ENCODE measurements at places on chromosomes 11 and 22.

GRCh38 chr11:46237248-46238077 is 40.0 kb upstream of the CREB3L1 start:
- peak; percentile 95 for DNase-seq

- DNase-seq = peak; percentile 40
These were observed 437.4 kb downstream of the MIAT start for GRCh38 chr22:27094633-27095308.

GRCh38 chr11:116221351-116221750 is 551.4 kb downstream of the BUD13 start:
- DNase-seq = no peak

DNA sequence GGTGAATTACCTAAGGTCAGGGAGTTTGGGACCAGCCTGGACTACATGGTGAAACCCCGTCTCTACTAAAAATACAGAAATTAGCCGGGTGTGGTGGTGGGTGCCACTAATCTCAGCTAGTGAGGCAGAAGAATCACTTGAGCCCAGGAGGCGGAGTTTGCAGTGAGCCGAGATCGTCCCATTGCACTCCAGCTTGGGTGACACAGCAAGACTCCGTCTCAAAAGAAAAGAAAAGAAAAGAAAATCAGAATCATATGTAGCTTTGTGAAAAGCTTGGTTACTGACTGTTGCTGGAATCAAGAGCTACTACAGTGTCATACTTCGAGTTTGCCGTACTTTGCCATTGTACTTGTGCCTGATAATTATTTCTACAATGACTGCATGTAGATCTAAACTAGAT is 4.2 kb upstream of the TMEM135 start:
- no peak for DNase-seq

GRCh38 chr11:74318241-74318932 is 6.9 kb upstream of the P4HA3 start:
- no peak for DNase-seq

- peak; percentile 4 for DNase-seq
These were observed 14.2 kb downstream of the ATM start for GRCh38 chr11:108237058-108237481.

- no peak for DNase-seq
These were observed 17.1 kb downstream of the MIAT start for GRCh38 chr22:26674211-26675190.

- DNase-seq = peak; percentile 22
These were observed 56.1 kb upstream of the TIMP3 start for GRCh38 chr22:32745251-32745995.

DNA sequence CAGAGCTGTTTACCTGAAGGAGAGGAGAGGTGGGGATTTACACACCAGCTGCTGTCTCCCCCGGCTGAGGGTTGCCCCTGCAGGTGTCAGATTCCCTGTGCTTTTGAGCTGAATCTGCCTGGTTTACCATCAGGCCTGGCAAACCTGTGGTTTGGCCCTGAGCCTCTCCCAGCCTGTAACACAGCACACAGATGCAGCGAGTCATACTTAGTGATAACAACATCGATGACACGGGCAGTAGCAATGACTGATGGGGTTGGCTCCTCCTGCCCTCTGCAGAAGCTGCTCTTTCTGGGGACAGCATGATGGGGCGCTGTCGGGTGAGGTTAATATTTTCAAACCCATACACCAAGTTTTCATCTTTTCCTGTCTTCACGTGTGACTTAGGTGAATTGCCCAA is 380.0 kb upstream of the B3GAT1 start:
- no peak for DNase-seq

DNA sequence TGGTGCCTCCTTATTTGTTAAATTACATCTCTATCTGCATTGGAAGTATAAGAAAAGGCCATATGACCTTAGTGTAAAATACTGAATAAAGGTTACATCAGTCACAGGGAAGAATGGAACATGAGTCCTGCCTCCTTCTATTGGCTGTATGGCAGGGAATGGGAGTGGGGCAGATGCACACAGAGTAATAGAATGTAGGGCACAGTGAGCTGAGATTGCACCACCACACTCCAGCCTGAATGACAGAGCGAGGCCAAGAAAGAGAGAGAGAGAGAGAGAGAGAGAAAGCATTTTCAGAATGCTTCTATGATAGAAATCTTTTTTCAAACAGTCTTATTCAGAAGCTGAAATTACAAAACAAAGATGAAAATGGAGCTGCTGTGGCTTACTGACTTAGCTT is 58.8 kb downstream of the SLN start:
- DNase-seq = peak; percentile 19

GRCh38 chr11:110522471-110522870 is 92.7 kb downstream of the FDX1 start:
- no peak for DNase-seq

GRCh38 chr11:134760299-134760698 is 348.3 kb upstream of the B3GAT1 start:
- DNase-seq = no peak

DNA sequence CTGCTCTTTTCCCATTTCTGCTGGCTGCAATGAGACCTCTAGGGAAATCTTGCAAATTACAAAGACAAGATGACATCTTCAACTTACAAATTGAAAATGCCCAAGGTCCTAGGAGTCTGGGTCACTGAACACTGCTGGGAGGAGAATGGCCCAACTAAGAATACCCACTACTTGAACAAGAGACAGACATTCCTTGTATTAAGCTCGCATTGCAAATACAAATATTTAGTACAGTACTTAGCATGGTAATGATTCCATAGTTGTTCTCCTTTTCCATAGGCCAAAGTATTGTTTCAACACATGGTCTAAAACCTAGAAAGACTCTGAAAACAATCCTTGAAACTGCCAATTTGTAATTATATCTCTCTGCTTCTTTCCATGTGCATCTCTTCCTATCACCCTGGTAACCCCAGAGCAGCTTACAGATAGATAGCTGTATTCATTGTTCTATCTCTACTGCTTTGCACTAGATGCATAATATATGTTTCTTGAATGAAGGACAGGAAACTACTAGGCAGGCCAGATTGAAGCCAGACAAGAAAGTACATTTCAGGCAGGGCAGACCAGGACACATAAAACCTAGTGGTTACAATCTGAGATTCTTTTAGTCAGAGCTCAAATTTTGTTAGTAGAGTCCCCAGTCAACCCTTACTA is 1545.7 kb upstream of the TENM4 start:
- no peak for DNase-seq

DNA sequence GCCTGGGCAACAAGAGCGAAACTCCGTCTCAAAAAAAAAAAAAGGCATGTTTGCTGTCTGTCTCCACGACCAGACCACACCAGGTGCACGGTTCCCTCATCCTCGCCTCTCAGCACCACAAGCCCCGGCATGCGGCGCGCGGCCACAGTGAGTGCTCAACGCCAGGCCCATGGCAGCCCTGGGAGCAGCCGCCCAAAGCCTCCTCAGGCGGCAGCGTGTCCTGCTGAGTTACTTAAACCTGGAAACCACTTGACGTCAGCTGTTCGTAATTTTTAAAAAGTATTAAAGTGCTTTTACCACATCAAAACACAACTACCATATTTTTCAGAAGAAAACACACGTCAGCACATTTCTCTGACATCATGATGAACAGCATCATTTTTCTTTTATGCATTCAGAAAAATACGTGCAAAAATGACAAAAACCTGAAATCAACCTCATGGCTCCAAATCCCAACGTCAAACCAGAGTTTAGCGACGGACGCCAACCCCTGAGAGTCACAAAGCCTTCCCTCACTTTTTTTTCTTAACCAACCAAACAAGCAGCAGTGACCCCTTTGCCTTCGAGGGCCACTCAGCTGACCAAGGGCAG is 2.1 kb downstream of the DEAF1 start:
- DNase-seq = no peak

- DNase-seq = peak; percentile 35
These were observed 116.3 kb downstream of the TIMP3 start for GRCh38 chr22:32917577-32918354.

DNA sequence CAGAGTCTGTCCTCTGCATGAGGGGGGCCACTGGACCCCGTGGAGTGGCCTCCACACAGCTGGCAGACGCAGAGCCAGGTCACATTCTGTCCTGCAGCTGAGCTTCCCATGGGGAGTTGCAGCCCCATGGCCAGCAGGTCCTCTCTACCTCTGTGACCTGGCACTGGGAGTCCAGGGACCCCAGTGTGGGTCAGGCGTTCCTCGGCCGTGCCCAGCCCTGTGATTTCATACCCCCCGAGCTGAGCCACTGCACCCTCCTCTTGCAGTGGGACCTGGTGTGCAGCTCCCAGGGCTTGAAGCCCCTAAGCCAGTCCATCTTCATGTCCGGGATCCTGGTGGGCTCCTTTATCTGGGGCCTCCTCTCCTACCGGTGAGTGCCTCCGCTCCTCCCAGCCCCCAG is 32.2 kb upstream of the SLC22A12 start:
- DNase-seq = no peak

GRCh38 chr22:30674482-30674881 is 6.8 kb upstream of the DUSP18 start:
- no peak for DNase-seq
